ENCODE measurements at places on chromosomes 5 and 9. TPM values are rescaled to one million over a fixed set of nuclear protein-coding genes. Genes with fewer than 3 reads are reported as not detected.

- peak; percentile 29 for DNase-seq
Measured at GRCh38 chr5:102223542-102224477, 72.3 kb downstream of the SLCO4C1 start.

- DNase-seq: no peak
Measured at GRCh38 chr5:56492812-56493211, 259.7 kb upstream of the ANKRD55 start.

- DNase-seq: no peak
Measured at GRCh38 chr9:137982200-137982599, 104.6 kb downstream of the CACNA1B start.

DNA sequence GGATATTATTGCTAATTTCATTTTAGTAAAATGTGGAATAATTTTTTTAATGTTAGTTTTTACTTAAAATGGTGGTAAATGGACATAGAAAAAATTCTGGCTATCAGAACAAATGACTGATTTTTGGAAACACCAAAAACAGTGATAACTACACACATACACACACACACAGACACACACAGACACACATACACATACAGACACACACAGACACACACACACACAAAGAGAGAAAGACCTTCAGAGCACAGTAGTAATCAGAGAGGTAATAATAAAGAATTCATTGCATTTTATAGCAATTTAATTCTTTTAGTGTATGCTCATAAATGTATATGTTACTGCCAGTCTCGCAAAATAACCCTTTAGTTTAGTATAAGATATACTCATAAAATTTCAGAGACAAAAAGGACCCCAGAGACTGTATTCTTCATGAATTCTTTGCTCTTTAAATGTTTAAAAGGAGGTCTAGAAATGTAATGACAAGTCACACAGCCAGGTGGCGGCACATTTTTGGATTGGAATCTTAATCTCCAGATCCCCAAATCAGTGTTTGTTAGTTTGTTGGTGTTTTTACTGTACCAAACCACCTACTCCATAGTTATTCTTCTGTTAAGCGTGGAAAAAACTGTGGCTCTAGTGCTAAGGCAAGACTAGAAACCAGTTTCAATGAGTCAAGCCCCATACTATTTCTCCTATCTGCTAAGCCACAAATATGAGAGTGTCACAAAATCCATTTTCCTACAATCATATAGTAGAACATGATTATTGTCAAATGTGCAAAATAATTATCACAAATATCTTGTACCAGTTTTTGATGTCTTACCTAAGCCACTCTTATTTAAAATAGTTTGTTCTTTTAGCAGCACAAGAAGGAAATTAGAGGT lies 109.9 kb downstream of the EDIL3 start:
- DNase-seq: no peak

DNA sequence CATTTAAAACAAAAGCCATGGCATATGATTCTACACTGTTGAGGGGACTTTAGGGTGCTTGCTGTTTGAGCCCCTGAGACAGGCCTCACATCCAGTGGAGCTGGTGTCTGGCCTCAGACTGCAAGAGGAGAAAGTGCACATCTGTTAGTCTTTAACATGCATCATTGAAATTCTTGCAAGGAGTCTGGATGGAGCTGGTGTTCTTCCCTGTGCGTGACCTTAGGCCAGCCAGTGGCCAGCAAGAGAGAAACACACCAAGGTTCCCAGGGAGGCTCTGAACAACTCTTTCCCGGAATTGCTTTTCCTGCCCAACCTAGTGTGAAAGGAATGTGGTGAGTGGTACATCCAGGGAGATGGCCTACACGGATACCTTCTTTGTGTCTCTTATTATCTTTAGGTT lies 282.8 kb upstream of the TNC start:
- DNase-seq: no peak

DNA sequence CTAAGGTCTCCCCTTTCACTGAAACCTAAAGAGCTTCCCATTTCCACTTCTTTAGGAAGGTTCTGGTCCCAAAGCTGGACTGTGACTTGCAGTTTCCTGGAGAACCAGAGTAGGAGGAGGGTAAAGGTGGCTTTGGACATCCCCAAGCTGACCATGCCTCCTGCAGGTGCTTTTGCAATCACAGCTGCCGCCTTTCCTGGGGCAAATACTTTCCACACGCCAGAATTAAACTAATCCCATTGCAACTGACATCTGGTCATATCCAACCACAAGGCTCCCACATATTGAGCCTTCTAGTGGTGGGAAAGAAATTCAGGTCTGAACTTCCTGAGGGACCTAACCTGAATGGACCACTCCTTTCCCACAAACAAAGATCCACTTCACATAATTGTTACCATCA lies 92.7 kb downstream of the NRG2 start:
- no peak for DNase-seq

DNA sequence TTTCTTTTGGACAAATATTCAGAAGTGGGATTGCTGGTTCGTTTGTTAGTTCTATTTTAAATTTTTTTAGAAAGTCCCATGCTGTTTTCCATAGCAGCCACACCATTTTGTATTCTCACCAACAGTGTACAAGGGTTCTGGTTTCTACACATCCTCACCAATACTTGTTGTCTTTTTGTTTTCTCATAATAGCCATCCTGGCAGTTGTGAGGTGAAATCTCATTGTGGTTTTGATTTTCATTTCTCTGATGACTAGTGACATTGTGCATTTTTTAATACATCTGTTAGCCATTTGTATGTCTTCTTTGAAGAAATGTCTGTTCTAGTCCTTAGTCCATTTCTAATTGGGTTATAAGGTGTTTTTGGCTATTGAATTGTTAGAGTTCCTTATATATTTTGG lies 214.3 kb downstream of the ARRDC3 start:
- DNase-seq: no peak

DNA sequence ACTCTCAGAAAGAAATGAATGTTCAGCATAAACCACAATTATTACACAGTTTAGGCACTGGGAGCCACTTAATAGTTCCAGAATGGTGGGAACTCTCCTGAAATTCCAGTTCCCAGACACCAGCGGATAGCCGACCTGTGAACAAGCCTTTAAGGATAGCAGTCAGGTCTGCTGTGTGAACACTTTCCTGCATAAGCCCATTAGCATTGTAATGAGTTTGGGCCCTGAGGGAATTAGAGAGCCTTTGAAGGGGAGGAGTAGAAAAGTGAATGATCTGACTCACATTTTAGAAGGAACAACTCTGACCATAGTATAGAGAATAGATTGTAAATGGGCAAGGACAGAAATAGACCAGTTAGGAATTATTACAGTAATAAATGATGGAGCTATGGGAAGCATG lies 189.1 kb downstream of the ADGRV1 start:
- no peak for DNase-seq

- DNase-seq: no peak
Measured at GRCh38 chr9:114513055-114513958, 8.0 kb upstream of the WHRN start.

DNA sequence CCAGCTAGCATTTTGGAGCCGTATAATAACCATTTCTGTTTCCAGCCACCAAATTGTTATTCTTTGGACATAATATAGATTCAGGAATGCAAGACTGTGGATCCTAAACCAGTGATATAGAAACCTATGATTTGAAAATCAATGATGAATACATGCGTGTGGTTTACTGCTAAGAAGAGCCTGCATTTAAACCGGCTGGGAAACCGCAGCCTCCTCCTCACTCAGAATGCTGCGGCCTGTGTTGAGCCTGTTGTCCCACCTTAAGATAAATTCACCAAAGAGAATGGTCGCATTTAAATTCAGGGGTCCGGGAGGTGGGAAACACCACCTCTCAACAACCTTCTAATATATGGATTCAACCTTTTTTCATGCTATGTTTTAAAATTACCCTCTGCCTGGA lies 148.0 kb downstream of the MEF2C start:
- DNase-seq: no peak

DNA sequence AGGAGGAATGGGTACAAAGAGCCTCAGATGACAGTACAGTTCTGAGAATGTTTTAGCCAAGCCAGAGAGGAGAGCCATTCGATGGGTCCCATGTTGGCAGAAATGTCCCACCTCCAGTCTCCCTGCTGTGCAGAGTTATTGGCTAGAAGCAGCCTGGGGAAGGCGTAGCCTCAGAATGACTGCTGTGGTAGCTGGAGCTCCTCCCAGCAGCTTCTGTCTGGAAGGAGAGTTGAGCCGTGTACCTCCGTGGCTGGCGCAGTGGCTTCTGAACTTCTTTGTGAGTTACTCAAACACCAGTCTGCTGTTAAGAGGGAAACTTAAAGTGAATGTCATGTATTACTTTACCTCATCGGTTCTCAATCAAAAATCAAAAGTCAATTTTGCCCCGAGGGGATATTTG lies 193.3 kb upstream of the SNX2 start:
- no peak for DNase-seq

DNA sequence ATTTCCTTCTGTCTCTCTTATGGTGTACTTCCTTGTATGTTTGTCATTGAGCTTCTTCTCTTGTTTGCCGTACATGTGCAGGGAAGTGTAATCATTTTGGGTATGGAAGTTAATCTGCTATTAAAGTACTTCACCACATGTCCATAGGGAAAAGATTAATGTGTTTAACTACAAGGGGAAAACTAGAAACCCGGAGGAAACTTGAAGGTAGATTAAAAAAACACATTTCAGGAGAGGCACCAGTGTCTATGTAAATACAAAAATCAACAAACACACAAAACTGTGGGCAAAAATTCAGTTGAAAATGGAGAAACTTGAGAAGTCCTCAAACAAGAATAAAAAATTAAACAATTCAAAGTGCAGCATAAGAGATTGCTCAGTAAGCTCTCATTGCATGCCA lies 166.4 kb downstream of the PBX3 start:
- no peak for DNase-seq

DNA sequence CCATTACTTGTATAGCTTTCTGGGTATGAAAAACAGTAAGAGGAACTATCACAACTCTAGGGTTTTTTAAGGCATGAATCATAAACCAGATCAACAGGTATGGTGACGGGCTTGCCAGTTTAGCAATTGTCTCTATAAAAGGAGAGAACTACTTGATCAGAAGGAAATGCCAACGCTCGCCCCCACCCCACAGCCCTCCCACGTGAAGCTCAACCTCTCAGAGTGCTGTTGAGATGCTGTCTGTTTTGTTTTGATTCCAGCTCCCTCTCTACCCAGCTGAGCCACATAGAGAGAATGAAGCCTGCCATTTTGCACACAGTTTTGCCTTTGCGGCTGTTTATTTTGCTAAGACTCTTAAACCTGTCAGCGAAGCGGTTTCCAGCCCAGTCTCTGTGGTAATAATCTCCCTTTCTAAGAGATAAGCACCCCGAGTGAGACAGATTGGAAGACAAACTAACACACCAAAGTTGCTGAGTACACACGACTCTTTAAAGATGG lies 257.9 kb upstream of the ANKRD55 start:
- DNase-seq: peak; percentile 49

DNA sequence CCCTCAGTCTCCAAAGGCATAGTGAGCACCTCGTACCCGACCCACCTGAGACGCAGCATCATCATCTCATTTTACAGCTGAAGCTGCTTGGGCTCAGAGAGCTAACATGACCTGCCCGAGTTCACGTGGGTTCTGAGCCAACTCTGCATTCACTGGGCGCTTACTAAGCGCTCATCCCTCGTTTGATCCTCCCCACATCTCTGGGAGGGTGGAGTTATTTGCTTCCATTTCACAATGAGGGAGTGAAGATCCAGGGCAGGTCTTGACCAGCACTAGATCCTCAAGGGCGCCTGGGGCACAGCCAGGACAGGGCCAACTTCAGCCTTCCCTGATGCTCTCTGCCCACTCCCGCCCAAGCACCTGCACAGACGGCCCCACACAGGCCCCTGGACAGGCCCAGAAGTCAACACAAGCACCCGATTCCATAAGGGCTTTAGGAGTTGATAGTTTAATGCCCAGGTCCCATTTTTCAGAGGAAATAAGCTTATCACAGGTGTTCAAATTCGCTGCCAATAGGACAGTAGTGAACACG lies 80.8 kb downstream of the HRH2 start:
- no peak for DNase-seq

DNA sequence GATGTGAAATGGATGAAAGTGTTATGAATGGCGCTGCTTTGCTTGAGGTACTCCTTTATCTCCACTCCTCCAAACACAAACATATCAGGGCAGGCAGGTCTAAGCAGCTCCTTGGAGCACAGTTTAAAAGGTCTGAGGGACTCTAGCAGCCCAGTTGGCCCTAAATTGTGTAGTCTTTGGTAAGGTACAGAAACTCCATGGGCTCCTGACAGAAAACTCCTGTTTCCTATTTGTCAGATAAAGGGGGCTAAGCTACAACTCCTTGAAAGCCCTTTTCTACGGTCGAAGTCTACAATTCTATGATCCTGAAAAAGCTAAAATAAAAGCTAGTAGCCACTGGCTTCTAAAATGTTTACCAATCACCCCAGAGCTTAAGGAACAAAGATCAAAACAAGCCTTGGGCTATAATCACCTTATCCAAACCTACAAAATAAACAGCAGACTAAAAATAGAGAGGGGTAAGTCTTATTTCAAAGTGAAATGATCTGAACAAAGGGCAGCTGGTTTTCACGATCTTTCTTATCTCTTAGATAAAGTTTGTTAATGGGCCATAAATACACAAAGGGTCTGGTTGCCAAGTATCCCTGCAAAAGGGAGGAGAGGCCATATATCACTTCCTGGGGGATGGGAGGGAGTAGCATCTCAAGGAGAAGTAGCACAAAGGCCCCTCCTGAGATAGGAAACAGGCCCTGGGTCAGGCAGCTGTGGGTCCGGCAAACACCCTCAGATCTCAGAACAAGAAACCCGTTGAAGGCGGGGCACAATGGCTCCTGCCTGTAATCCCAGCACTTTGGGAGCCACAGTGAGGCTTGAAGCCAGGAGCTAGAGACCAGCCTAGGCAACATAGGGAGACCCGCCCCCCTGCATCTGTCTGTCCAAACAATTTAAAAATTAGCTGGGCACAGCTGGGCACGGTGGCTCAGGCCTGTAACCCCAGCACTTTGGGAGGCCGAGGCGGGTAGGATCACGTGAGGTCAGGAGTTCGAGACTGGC lies 28.3 kb upstream of the DENND4C start:
- DNase-seq: no peak

DNA sequence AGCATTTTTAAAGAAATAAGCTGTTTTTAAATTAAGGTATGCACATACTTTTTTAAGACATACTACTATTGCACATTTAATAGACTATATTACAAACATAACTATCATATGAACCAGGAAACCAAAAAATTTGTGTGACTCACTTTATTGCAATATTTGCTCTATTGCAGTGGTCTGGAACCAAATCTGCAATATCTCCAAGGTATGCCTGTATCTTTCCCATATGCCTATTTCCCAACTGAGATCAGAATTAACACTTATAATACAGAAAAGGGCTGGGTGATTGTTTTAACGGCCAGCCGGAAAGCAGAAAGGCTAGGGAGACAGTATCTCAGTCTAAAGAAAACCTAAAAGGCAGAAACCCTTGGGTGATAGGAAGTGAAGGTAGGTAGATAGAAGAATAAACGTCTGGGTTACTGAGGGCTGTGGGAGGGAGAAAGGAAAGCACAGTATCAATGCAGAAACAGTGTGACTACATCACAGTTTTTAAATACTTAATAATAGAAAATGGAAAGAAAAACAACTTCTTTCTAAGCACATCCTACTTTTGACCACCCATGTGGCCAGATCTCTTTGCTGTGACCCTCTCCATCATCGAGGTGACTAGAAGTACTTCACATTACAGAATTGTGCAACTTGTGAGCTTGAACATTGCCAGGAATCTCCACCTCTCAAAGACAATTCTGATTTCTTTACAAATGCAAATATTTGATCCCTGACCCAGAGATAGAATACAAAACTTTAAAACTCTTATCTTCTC lies 126.4 kb downstream of the LPAR1 start:
- DNase-seq: no peak

The SAXO1 gene
- polyA plus RNA-seq: not detected

The IER5L gene
- not detected for polyA plus RNA-seq

The RAI14 gene
- not detected for polyA plus RNA-seq

The HTR1A gene
- not detected for polyA plus RNA-seq

The IL4 gene
- polyA plus RNA-seq: not detected

All from CD4-positive, CD25-positive, alpha-beta regulatory T cell (primary cell).